ENCODE measurements at places on chromosomes 1 and 21.

- DNase-seq = no peak
Observed at GRCh38 chr1:111347026-111347425, 56.4 kb downstream of the CHIA start.

- no peak for DNase-seq
Observed at GRCh38 chr1:248627971-248628844, 6.7 kb downstream of the OR2T11 start.

DNA sequence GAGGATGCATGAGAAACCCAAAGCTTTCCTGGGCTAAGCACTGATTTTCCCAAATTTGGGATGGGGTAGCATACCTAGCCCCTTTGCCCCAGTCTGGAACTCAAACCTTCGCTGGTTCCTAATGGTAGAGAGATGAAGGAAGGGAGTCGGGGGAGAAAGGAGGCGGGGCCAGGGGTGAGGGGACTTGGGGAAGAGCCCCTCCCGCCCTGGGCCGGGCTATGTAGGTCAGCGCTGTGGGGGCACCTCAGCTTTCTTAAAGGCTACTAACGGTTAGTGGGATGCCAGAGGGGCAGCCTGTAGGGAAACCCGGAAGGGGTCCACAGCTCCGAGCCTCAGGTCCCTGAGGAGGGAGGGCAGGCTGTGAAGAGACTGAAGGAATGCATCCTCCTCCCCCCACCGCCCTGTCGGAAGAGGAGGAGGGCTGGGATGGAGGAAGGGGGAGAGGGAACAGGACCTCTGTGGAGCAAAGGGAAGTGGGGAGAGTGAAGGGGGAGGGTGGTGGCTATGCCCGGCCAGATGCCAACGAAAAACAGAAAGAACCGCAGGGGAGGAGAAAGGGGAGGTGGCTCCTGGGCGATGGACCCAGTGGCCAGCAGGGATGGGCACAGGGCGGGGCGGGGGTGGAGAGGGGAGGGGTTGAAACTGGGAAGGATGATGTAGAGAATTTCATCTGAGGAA, 1.3 kb downstream of the CADM3 start:
- no peak for DNase-seq

DNA sequence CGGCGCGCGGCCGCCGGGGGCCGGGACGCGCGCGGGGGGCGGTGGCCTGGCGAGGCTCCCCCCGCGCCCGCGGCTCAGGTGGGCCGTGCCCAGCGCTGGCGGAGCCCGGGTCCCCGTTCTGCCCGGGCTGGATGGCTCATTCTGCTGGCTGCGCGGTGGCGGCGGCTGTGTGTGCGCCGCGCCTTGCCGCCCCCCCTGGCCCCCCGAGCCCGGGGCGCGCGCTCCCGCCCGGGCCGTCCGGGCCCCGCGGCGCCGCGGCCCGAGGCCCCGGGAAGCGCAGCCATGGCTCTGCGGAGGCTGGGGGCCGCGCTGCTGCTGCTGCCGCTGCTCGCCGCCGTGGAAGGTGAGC, at the start of gene EPHB2:
Gene EPHB2 (plus strand): TSS at position 139 of the 349 bp plus-strand sequence. CDS start 144 bp downstream, at position 283.
- peak; percentile 49 for DNase-seq

All from anterior cingulate cortex (tissue), 58 donors.